ENCODE measurements at places on chromosomes 12 and 14.

- DNase-seq = no peak
Observed at GRCh38 chr14:81305065-81305464, 84.3 kb upstream of the GTF2A1 start.

DNA sequence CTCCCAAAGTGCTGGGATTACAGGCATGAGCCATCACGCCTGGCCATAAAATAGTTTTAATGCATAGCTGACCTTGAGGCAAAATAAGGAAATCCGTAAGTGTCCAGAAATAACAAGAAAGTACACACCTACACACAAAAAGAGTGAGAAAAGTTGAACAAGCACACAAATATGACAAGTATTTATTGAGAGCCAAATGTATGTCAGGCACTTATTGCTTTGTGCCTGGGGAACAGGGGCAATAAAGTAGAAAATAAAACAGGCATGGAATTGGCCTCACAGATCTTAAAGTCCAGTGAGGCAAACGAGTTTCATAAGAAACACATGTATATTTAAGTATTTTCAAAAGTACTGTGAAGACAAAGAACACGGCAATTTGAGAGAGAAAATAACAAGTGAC, 103.7 kb downstream of the ERGIC2 start:
- DNase-seq = no peak

- no peak for DNase-seq
Observed at GRCh38 chr14:89308232-89308959, 108.6 kb downstream of the FOXN3 start.

- no peak for DNase-seq
Observed at GRCh38 chr14:91228112-91229004, 16.1 kb downstream of the GPR68 start.

DNA sequence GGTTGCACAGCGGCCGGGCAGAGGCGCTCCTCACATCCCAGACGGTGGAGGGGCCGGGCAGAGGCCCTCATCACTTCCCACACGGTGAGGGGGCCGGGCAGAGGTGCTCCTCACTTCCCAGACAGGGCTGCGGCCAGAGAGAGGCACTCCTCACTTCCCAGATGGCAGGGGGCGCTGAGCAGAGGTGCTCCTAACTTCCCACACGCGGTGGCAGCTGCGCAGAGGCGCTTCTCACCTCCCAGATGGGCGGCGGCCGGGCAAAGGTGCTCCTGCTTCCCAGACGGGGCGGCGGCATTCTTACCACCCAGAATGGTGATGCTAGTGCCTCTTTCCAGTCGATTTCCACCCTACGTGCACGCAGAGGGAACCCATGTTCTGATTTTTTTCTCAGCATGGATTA, 304.4 kb downstream of the RGS6 start:
- DNase-seq = no peak

DNA sequence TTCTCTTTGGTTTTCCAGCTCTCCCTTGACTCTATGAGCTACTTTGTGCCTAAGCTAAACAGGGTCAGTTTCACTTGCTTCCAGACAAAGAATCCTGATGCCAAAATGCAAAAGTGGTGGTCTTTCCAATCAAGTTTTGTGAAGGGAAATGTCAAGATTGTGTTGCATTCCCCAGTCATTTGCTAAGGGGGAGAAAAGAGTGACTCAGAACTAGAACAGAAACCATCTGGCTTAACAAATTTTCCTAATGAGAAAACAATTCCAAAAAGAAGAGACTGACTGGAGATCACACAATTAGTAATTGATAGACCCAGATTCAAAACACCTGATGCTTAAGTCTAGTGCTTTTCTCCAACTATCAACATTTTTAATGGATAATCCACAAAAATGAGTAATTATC, 235.1 kb upstream of the DIO2 start:
- DNase-seq = no peak

GRCh38 chr12:7605900-7606465, 59.7 kb downstream of the APOBEC1 start:
- no peak for DNase-seq

DNA sequence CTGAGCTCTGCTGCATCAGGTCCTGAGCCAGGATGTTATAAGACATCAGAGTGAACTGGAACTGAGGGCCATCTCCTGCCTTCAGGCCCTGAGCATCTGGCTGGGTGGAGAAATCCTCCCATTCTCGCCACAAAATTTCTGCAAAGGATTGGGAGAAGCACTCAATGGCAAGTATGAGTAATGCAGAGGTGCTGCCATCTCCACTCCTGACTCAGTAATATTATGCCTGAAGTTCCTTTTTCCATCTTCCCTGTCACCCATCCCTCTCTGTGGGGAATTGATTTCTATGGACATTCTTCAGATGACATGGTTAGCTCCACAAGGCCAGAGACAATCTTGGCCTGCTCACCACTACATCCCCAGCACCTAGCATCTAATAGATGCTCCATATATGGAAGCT, 4.7 kb downstream of the ANGEL1 start:
- no peak for DNase-seq

GRCh38 chr12:58104351-58104755, 163.0 kb downstream of the ATP23 start:
- DNase-seq = no peak

GRCh38 chr14:97185186-97185585, 388.0 kb downstream of the VRK1 start:
- DNase-seq = no peak

- DNase-seq = no peak
Observed at GRCh38 chr14:99321955-99322730, 50.1 kb upstream of the BCL11B start.

- DNase-seq = no peak
Observed at GRCh38 chr12:98696036-98696646, 51.1 kb downstream of the APAF1 start.

DNA sequence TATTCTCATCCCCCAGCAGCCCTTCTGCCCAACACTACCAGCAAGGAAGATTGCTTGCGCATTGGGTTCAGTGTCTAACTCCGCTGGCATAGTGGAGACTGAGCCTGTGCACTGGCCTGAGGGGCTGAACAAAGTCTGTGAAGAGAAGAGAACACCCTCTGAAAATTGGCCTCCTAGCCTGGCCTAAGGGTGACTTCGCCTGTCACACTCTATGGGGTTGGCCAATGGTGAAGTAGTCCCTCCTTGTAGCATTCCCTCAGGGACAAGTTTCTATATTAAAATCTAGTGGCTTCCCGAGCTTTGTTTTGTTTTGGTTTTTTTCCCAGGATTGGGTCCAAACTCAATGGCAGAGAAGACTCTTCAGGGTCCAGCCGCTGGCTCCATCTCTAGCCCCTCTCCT, 49.1 kb upstream of the DAAM1 start:
- DNase-seq = no peak

DNA sequence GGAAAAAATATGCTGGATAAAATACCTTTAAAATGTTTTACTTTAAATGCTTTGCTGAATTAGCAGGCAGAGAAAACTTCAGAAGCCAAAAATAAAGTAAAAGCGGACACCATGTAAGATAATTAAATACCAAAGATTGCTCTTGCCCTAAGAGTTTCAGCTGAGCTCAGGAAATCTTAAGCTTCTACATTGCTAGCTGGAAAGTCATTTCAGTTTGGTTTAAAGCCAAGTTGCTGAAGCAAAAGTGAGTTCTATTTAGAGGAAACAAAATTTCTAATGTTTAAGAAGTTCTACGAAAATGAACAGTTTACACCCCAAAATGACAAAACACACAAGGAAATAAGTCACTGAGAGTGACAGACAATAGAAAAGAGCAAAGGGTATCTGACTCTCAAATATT, 310.0 kb downstream of the ADAMTS20 start:
- DNase-seq = no peak

DNA sequence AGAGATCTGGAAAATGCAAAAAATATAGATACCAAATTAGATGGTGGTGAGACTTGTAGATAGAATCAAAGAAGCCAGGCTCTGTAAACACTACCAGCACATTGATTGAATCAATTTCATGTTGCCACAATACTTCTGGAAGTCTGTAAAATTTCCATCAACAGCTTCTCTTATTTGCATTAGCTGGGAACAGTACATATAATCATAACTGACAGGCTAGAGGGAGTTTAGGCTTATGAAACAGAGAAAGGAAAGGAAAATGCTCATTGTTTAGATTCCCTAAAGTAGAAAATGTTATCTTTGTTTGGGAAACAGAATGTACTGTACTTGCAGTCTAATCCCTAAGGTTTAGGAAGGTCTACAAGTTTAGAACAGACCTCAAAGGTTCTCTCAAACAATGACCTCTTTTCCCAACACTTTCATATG, 335.2 kb downstream of the CEP128 start:
- DNase-seq = no peak

DNA sequence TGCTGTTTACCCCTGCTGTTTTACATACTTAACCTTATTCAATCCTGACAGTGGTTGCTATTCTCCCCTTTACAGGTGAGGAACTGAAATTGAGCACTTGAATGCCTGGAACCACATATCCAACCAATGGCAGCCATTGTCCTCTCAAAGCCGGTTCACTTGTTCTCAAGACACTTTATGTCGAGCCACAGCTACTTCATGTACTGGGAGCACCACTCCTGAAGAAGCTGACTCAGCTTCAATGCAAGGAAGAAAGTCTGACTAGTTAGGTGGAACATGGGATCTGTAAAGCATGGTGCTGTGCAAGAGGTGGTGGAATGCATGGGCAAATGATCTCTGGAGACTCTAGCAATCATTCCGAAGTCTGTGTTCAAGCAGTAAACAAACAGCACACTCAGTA, 113.9 kb upstream of the CPM start:
- no peak for DNase-seq

GRCh38 chr14:51487848-51488247, 163.9 kb upstream of the FRMD6 start:
- no peak for DNase-seq

GRCh38 chr14:68939893-68940613, 39.0 kb downstream of the ACTN1 start:
- DNase-seq = no peak
